ENCODE measurements at places on chromosomes 13 and 19.

DNA sequence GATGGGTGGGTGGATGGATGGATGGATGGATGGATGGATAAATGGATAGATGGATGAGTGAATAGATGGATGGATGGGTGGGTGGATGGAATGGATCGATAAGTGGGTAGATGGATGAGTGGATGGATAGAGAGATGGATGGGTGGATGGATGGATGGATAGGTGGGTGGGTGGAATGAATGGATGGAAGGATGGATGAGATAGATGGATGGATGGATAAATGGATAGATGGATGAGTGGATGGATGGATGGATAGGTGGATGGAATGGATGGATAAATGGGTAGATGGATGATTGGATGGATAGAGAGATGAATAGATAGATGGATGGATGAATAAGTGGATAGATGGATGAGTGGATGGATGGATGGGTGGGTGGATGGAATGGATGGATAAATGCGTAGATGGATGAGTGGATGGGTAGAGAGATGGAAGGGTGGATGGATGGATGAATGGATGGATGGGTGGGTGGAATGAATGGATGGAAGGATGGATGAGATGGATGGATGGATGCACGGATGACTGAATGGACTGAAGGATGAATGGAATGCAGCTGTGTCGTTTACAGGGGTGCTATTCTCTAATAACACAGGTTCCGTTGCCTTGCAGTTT is 21.8 kb downstream of the PRR22 start:
- no peak for DNase-seq

- no peak for DNase-seq
These were observed 1443.1 kb downstream of the PCDH9 start for GRCh38 chr13:65787082-65787481.

GRCh38 chr19:20080656-20081055 is 2.9 kb downstream of the ZNF90 start:
- no peak for DNase-seq

GRCh38 chr19:46294494-46294893 is 2.3 kb upstream of the HIF3A start:
- DNase-seq: no peak

DNA sequence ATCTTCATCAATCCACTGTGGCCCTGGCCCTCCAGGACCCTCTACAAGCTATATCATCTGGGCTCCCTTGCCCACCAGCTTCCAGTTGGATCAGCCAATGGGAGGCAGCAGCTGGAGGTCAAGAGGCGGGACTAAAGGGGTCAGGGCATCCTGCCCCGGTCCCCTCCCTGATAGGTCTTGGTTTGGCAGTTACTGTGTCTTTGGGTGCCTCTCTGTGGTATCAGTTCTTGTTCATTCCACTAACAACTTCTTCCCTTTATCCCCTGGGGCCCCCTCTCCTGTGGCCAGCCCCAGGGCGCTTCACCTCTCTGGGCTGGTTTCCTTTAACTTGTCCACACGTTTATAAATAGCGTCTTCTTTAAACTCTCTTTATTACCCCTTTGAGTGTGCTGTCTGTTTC is 83.6 kb downstream of the DCT start:
- DNase-seq: no peak
